ENCODE measurements at places on chromosomes 4 and X.

GRCh38 chr4:8559524-8560264, 20.5 kb upstream of the GPR78 start:
- DNase-seq, result no peak

DNA sequence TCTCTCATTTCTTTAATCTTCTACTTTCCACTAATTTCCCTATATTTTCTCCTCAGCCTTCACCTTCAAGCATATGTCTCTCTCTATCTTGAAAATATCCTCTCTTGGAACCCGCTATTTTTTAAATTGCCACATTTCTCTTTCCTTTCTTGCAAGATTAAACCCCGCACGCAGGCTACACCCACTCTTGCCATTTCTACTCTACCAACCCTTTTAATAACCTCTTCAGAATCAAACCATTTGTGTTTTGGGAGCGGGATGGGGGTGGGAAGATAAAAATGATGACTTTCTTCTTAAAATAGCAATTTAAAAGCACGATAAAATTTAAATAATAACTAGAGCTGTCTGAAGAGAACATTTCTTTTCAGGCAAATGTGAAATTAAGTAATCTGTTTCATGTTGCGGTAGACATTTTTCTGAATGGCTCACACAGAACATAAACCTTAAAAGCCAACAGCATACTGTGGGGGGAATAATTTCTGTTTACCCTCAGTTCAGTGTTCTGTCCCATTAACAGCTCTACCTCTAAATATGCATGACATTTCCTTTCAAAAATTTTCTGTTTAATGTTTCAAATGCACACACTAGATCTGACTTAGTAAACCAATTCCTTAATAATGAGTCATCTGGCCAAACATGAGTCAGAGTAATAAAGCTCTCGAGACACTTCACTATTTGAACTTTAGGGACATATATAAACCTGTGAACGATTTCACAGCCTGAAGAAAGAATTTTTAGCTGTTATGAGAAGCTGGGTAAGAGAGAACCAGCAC, 20.5 kb downstream of the ARSJ start:
- DNase-seq, result no peak

DNA sequence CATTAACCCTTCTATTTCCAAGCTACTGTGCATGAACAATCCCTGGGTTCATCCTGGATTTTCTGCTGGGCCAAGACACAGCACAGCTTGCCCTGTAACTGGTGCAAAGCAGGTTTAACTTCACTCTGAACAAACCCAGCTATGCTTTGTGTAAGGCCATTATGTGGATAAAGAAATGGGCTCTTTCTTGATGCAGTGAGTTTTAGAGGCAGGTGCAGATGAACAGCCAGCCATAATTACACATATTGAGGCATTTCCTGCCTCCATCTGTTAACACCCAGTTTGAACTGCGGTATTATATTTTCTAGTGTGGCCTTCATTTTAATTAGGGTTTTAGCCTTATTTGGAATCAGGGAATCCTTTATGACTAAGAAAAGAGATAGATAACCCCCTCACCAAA, 68.7 kb upstream of the ARX start:
- DNase-seq, result no peak

DNA sequence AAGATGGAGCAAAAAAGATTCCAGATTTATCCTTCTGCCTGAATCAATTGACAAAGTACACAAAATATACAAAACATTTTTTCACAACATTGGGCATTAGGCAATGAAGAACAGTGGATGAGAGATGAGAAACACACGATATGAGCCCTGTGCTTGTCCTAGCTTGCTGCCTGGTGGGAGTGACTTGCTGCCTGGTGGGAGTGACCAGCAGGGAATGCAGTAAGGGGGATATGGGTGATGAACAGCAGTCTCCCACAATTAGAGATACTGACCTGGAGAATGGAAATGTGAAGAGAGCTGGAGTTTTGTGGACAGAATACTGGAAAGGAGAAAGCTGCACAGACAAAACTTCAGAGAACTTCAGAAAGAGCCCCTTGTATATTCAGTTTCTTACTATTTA, 629.4 kb upstream of the FRG1 start:
- DNase-seq, result no peak

DNA sequence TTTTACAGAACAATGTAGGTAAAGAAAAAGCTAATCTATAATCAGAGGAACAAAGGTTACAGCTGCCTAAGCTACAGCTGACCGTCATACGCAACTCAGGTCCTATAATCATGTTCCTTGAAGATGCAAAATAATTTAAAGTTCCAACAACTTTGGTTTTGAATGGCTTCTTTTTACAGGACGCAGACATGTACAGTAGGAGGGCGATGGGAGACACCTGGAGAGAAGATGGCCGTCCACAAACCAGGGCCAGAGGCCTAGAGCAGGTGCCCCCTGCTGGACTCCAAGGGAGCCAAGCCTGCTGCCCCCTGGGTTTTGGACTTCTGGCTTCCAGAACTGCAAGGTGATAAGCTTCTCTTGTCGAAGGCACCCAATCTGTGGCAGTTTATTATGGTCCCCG, 10.6 kb downstream of the HGFAC start:
- peak; percentile 48 for DNase-seq

DNA sequence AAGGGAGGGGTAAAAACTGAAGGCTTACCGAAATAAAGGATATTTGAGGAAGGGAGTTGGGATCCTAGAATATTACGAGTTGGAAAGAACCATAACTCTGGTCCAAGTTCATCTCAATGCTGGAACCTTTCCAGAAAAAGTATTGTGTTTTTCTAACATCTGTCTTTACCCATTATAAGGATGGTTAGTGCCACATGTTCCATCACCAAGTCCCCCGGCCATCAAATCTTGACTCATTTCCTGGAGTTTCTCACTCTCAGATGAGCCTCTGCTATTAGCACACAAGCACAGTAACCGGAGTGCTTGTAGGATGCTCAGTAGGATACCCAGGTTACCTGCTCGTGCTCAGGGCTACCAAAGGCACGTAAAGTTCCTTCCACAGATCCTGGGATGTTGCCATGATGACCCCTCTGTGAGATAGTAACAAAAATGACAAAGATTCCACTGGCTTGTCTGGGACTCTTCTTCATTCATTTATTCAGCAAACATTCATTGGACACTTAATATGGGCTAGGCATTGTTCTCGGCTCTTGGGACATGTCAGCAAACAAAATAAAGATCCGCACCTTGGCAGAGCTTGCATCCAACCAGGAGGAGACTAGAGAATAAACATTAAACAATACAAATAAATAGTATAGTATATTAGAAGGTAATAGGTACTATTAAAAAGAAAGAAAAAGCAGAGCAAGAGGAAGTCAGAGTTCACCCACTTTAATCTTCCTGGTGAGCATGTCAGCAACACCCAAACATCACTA, 36.3 kb downstream of the PKD2 start:
- DNase-seq, result no peak

DNA sequence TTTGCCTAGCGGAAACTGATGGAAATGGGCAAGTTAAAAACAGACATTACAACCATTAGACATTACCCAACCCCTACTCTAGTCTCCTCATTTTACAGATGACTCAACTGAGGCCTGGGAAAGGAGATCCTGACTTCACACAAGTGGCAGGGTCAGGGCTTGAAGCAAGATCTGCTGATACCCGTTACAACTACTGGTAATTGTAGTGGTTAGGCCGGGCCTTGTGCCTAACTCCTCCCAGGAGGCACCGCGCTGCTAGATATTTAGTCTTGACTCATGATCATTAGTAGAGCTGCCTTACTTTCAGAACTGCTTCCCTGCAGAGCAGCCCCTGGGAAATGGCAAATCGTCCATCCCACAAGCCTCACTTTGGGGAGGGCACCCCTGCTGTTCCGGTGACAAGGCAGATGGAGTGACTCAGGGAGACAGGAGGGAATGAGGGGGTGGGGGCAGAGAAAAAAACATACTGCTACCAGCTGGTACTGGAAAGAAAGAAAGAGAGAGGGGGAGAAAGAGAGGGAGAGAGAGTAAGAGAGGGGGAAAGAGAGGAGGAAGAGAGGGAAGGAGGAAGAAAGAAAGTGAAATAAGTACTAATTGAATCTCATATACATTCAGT, 12.2 kb downstream of the ARHGEF6 start:
- no peak for DNase-seq

DNA sequence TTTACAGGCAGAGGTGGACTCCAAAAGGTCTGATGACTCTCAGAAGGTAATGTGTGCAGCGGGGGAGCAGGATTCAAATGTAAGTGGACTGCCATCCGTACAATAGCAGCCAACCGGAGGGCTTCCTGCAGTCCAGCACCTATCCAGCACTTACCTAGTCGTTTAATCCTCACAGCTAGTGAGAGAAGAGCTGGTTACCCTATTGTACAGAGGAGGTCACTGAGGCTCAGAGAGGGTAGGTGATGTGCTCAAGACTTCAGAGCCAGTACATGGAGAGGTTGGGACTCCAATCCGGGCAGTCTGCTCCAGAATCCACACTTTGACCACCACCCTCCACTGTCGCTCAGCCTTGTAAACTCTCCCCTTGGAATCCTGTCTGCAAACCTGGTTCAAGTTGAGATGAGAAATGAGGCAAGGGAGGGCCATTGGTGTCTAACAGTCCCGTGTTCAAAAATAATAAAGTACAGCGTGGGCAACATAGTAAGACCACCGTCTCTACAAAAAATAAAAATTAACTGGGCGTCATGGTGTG, 22.5 kb upstream of the JAKMIP1 start:
- DNase-seq, result peak; percentile 44

DNA sequence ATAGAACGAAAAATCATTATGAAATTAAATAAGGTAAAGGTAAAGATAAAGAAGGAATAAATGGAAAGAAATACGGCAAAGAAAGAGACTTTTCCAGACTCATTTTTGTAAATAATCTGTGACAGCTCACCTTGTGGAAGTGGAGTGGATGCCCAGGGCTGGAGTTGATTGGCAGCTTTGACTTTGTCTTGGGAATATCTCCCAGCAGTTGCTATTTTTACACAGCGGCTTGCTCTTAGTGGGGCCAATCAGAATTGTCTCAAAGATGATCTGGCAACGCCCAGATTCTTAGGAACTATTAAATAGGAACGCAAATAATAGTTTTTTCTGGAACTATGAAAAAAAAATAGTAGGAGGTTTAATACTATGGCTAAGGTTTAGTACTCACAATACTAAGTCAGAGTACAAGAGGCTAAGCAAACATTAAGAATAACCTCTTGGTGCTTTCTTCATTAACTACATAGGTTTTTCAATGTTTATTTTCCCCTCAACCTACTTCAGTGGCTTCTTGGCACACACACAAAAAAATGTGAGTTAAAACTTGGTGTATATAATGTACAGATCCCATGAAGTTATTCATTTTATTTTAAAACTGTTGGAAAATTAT, 132.7 kb downstream of the TRAM1L1 start:
- DNase-seq, result no peak

DNA sequence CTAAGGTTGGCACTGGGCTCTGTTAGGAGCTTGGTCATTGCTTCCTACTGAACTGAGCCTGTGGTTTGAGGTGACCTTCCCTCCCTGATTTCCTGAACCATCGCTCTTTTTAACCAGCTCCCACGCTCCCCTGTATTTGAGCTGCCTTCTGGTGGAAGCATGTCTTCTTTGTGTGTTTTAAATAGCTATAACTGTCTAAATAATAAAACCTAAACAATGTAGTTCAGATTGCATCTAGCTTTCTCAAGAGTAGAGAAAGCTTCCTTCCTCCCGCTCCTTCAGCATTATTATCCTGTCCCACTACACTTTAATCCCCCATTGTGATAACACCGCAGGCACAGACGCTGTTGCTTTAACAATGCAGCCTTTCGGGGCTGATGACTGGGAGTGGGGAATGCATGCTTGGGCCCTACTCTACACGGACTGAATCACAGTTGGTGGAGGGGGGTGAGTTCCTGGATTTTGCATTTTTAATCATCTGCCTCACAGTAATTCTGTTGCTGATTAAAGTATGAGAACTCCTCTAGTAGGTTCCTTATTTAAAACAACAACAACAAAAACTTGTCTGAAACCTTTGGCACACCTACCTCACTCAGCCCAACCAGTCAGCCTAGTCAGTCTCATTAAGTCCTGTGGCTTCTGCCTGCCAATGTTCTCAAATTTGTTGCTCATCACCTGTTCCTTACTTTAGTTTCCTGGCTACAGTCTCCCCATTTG, 6.6 kb downstream of the SMS start:
- DNase-seq, result no peak

GRCh38 chr4:118883861-118884260, 4.8 kb upstream of the SYNPO2 start:
- DNase-seq, result no peak

DNA sequence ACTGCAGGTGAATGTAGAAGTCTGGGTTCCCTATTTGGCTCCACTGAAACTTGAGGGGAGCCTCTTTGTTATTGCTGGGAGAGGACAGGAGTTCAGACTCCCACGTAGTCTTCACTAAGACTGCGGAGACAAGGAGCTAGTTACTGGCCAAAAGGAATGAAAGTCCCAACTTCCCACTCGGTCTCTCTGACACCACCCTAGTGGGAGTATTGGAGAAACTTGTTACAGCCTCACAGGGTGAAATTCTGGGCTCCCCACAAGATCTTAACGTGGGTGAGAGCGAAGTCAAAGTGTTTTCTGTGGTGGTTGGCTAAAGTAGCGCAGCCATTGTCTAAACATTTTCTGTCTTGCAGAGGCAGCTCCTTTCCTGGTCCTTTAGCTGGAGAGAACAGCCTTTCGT, 13.5 kb downstream of the MYOZ2 start:
- DNase-seq, result no peak

GRCh38 chr4:144955104-144955503, 142.9 kb downstream of the ANAPC10 start:
- DNase-seq, result peak; percentile 1

GRCh38 chr4:121253961-121254360, 89.8 kb upstream of the TNIP3 start:
- DNase-seq, result no peak

DNA sequence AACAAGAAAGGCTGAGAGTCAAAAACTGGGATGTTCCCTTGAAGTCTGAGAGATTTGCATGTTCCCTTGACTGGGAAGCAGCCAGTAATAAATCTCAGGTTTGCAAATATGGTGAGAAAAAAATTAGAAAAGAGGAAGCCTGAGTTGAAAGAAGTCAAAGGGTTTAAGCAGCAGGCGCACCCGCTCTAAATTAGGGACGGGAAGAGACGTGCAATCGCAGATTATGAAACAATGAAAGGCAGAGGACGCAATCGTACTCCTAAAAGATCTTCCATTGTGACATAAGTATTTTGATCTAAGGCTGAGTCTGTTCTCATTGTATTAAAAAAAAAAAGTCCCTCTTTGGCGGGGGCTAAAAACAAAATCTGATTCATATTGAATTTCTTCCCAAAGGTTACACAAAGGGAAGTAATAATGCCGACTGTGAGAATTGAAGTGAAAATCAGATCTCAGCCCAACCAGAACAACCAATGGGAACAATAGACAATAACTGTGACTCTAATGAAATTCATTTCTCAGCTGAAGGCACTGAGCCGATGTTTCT, 28.2 kb downstream of the SAT1 start:
- DNase-seq, result peak; percentile 54

DNA sequence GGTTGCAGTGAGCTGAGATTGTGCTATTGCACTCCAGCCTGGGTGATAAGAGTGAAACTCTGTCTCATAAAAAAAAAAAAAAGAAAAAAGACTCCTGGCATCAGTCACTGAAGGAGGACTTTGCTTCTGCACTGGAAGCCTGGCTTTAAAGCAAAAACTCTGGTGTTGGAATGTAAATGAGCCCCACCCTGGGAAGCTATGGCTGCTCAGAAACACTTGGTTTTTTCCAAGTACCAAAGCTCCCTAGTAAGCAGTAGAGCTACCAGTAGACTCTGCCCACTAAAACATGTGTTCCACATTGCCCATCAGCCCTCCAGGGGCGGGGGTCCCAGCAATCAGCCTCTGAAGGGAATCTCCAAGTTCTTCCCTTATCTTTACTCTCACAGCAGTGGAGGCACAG, 154.4 kb downstream of the SHROOM3 start:
- DNase-seq, result no peak

Measured in NCI-H526 (cell line).